ENCODE measurements at places on chromosomes 1 and 21.

DNA sequence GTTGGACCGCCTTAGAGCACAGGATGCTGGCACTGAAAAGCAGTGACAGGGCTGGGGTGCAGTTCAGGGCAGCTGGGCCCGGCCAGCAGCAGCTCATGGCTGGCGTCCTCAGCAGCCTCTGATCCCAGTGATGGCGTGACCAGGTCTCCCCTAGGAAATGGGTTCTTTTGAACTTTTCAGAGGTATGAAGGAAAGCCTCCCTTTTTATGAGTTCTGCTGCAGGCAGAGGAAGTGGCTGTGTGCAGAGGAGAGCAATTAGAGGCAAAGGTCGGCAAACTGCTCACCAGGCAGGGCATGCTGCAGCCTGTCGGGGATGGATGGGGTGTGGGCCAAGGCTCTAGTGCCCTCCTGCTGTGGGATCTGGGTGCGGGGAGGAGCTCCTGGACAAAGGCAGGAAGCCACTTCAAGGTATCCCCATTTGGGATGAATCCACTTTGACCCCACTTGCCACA, 45.6 kb upstream of the RAB4A start:
- no peak for DNase-seq

GRCh38 chr1:113282893-113283285, 107.4 kb upstream of the MAGI3 start:
- DNase-seq: no peak

DNA sequence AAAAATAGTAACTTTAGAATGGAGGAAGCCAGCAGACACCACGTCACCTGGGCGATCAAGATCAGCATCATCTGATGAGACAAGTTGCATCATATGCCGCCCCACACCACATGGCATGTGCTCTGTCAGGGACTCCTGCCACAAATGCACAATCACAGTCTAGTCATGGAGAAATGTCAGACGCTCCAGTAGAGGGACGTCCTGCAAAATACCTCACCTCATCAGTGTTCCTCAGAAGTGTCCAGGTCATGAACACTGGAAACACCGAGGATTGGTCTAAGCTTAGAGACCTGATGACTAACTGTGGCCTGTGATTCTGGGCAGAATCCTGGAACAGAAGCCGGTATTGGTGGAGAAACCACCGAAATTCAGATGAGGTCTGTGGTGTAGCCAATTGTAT, 14.3 kb downstream of the ADARB1 start:
- no peak for DNase-seq

DNA sequence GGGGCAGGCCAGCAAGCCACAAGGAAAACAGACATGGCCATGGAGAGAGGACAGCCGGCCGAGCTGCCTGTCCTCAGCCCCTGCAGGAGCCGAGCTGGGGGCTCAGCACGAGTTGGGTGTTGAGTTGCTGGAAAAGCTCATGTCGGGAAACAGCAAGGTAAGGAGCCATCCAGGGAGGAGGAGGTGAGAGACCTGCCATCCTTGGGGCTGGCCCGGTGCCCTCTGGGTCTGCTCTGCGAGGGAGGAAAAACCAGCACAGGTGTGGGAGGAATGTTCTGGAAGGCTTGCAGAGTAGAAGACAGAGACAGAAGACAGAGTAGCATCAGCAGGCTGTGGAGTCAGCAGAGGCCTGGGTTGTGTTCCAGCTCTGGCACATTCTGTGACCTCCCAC, 548.8 kb downstream of the PTPRU start:
- no peak for DNase-seq

GRCh38 chr1:41444246-41444645, 40.2 kb downstream of the EDN2 start:
- no peak for DNase-seq

DNA sequence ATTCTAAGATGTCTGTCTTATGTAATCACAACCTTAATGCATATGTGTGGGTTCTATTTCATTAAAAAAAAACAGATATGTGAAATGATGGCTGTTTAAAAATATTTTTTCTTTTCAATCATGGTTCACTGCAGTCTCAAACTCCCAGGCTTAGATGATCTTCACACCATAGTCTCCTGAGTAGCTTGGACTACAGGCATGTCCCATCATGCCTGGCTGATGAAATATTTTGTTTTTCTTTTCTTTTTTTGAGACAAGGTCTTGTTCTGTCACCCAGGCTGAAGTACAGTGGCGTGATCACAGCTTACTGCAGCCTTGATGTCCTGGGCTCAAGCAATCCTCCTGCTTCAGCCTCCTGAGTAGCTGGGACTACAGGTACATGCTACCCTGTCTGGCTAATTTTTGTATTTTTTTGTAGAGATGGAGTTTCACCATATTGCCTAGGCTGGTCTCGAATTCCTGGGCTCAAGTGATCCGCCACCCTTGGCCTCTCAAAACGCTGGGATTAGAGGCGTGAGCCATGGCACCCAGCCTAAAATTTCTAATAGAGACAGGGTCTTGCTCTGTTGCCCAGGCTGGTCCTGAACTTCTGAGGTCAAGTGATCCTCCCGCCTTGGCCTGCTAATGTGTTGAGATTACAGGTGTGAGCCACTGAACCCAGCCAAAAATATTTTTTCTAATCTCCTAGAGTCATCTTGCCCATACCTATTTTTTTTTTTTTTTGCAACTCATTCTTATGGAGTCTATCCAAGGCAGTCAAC, 67.6 kb downstream of the GIPC2 start:
- no peak for DNase-seq

- no peak for DNase-seq
These were observed 159.2 kb downstream of the RHOU start for GRCh38 chr1:228894442-228894989.

GRCh38 chr1:70874818-70875217, 172.8 kb downstream of the PTGER3 start:
- no peak for DNase-seq

GRCh38 chr21:16113052-16113715, 383.4 kb downstream of the USP25 start:
- DNase-seq: no peak

GRCh38 chr1:201468844-201469644, at the start of gene PHLDA3:
Gene PHLDA3 (minus strand): TSS chr1:201469188. CDS start chr1:201468786, 402 bp downstream.
- no peak for DNase-seq

- DNase-seq: no peak
These were observed 45.8 kb downstream of the MIGA1 start for GRCh38 chr1:77825131-77825709.

GRCh38 chr1:67307251-67308060, at the start of gene IL12RB2:
Gene IL12RB2 (plus strand): TSS chr1:67307873. CDS start chr1:67320369, 12,496 bp downstream.
- no peak for DNase-seq

DNA sequence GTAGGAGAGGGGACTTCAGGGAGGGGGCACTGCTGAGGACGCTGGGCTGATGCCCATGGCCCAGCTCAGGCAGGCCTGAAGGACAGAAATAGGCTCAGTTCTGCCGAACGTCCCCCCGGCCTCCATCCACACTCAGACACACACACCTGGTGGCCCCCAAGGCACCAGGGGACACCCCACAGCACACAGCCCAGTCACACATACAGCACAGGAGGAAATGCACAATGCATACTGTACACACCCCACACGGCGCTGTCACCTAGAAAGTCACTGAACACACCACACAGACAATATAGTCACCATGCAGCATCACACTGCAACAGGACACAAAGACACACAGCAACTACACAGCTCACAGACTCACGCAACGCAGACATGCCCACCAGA, 562 bp downstream of the SYTL1 start:
- DNase-seq: no peak

DNA sequence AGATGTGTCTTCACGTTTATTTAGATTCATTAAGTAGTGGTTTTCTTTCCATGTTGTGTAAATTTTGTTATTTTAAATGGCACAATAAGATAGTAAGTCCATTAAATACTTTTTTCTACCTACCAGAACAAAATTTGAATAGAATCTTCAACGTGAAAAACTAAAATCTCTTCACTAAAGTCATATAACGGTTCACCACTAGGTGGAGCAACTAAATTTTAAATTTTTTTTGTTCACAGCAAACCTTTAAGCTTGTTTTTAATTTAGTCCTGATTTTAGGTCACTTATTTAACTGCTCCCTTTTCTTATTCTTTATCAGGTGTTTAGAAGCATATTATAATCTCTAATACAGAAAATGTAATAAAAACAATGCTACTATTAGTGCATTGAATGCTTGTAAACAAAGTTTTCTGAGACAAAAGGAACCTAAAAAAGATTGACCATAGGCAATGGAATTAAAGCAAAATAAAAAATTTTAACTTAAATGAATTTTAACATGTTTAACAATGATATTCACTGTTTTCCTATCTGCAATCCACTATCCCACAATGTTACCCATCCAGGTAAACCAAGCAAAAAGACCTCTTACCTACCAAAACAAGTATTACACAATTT, 28.3 kb upstream of the PKN2 start:
- DNase-seq: no peak

DNA sequence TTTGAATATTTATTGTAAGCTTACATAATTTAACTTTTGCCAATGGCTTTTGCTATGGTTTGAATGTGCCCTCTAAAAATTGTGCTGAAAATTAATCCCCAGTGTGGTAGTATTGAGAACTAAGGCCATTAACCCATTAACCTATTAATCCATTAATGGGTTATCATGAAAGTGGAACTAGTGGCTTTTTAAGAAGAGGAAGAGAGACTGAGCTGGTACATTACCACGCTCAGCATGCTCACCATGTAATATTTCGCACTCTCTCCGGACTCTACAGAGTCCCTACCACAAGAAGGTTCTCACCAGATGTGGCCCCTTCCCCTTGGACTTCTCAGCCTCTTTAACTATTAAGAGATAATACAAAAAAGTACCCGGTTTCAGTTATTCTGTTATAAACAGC, 164.4 kb upstream of the ZRANB2 start:
- no peak for DNase-seq

DNA sequence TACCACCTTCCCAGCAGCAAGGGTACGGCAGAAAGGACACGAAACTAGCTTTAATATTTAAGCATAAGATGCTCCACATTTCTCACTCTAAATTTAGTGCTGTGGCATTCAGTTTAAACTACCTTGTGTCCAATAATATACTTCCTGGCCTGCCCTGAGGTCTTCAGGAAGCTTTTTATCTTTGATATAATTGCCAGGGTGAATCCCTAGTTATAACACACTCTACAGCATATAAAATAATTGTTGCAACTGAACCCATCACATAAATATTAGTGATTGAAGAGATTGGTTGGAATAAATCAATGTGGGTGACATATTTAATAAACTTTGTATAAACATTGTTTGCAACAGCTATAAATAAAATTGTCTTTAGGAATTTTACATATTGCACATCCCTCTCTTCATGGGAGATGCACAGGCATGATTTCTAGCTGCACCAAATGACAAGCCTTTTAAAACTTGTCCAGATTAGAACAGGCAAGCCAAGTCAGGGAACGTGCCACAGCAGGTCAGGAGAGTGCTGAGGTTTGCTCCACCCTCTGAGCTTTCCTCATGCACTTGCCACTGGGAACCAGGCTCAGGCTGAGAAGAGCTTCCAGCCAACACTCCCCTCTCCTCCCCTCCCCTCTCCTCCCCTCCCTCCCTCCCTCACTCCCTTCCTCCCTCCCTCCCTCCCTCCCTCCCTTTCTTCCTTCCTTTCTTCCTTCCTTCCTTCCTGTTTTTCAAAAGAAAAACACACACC, 623.2 kb upstream of the PKN2 start:
- no peak for DNase-seq

GRCh38 chr1:85818371-85818770, 110.1 kb upstream of the ZNHIT6 start:
- no peak for DNase-seq

DNA sequence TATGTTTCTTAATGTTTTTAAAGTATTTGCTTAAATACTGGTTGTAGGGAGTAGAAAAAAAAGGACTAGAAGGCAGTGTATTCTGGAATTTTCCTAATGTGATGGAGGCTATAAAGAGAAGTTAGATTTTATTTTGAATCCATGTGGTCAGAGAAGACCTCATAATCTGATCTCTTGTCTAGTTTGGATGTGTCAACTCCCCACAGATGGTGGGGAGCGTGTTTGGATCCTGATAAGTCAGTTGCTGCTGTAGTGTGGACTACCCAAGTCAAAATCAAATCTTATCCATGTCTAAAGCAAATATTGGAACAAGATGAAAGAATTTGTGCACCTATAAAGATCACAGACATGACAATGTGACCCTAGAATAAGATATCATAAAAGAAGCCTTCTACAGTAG, 918.0 kb downstream of the LTN1 start:
- DNase-seq: no peak

DNA sequence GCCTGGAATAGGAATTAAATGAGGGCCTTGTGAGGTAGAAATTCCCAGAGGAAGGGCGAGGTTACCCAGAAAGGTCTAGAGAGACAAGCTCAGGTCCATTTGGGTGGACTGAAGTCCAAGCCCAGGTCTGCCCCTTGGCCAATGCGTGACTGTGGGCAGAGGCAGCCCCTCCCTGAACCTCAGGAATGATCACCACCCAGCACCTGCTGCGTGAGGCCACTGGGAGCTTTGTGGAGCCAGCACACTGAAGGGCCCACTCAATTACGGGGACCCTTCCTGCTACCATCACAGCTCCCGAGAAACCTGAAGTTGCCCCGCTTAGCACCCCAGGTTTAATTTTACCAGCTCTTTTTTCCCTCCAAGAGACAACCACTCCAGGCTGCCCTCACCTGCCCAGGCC, 6.5 kb upstream of the MATN1 start:
- DNase-seq: no peak

DNA sequence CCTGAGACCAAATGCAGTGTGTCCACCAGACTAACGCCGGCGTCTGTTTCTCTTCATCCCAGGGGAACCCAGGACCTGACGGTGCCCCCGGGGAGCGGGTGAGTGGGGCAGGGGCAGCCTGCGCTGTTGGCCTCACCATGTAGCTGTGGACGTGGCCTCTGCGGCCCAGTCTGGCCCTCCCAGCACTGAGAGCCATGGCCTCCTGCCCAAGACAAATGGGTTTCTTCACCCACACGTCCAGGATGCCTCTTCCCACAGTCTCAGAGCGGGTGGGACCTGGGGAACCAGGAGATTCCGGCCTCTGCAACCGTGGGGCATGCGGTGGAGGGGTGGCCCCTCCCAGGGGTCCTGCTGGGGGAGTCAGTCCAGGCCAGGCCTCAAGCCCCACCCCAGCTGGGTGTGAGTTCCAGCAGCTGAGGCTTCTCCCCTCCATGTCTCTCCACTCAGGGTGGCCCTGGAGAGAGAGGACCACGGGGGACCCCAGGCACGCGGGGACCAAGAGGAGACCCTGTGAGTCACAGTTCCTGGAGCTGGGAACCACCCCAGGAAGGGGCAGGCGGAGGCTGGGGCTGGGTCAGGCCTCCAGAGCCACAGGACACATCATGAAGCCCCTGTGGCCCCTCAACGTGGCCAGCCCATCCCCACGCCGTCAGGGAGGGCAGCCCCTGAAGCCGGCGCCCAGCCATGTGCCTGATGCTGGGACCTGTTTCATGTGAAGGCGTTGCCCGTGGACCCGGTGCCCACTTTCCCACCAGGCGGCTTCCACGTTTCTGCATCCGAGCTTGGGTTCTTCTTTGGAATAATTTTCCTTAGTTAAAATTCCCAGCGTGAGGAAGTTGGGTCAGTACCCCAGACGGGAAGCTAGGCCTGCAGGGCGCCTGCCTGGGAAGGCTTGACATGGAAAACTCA, 11.0 kb downstream of the COL6A1 start:
- DNase-seq: no peak

- DNase-seq: no peak
These were observed 25.2 kb downstream of the FHAD1 start for GRCh38 chr1:15272009-15272781.

- no peak for DNase-seq
These were observed 754 bp upstream of the NPPA start for GRCh38 chr1:11848373-11848700.

GRCh38 chr1:1677718-1678580, 14.6 kb downstream of the SLC35E2B start:
- DNase-seq: peak; percentile 20

- no peak for DNase-seq
These were observed 15.6 kb downstream of the DDAH1 start for GRCh38 chr1:85449356-85449755.

GRCh38 chr1:170284951-170285350, 139.2 kb downstream of the NTMT2 start:
- no peak for DNase-seq

Data from stimulated activated CD8-positive, alpha-beta memory T cell treated with anti-CD3 and anti-CD28 coated beads, Interleukin-7, amount 100 ng/mL, for 1 hour (primary cell).